ENCODE measurements at places on chromosomes 6 and 20.

GRCh38 chr20:49965781-49966305 is 16.9 kb upstream of the SNAI1 start:
- DNase-seq, result no peak

- DNase-seq, result no peak
Measured at GRCh38 chr6:32046450-32047083, 8.4 kb downstream of the CYP21A2 start.

DNA sequence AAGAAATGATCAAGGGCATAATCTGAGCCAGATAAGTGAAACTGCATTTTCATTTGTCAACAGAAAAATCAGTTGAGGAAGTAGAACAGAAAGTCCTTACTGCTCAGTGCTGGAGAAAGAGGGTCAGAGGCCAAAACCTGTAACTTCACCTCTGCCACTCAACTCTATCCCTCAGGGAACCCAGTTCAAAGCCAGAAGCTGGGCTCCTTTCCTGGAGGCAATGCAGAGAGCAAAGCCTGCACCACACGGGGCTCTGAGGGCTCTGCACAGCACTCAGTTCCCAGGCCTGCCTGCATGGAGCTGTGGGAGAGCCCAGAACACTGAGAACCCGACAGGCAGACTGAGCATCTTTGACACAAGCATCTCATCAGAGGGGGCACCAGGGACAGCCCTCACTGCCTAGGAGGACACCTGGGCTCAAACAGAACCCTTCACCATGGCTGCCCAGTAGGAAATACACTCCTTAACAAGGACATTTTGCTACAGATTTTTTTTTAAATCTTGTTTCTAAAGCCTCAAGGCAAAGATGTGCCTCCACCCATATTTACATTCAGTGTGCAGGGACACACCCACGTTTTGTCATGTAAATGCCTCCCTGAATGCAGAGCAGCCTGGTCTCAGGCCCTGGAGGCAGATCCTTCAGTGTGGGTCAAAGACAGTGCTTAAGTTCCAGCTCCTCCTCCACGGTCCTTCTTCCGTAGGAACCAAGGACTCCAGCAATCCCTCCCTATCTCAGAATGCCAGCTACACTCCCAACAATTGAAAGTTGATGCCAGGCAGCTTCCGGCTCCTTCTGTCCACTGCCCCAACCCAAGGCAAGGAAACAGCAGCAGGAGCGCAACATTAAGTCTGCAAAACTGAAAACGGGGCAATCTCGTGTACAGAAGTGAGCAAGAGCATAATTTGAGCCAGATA is 6.6 kb downstream of the RNASET2 start:
- DNase-seq, result no peak

GRCh38 chr20:39277185-39277584 is 315.0 kb downstream of the DHX35 start:
- no peak for DNase-seq

GRCh38 chr6:152338335-152339125 is 298.6 kb downstream of the SYNE1 start:
- DNase-seq, result peak; percentile 25

- DNase-seq, result peak; percentile 74
Measured at GRCh38 chr20:47278907-47279348, 77.6 kb downstream of the ZMYND8 start.

GRCh38 chr6:111780393-111780792 is 92.9 kb downstream of the FYN start:
- DNase-seq, result no peak

- DNase-seq, result no peak
Measured at GRCh38 chr6:44202332-44202971, 14.3 kb upstream of the MYMX start.

GRCh38 chr6:20885076-20885475 is 350.8 kb downstream of the CDKAL1 start:
- DNase-seq, result no peak

- peak; percentile 6 for DNase-seq
Measured at GRCh38 chr20:62186887-62187866, 4.3 kb downstream of the MTG2 start.

GRCh38 chr6:20182926-20183521 is 29.2 kb downstream of the MBOAT1 start:
- DNase-seq, result no peak

DNA sequence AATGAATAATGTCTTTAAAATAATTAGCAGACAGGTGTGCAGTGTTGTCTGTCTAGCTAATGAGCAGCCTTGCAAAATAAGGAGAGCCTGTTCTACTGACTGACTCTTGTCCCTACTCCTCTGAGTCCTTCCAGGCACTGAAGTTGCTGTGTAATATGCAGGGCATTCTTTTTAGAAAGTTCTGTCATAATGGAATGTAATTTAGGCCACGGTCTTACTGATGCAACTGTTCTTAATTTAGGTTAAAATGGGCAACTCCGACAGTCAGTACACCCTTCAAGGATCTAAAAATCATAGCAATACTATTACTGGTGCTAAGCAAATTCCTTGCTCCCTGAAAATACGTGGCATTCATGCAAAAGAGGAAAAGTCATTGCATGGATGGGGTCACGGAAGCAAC is 133.9 kb downstream of the TIAM2 start:
- no peak for DNase-seq

DNA sequence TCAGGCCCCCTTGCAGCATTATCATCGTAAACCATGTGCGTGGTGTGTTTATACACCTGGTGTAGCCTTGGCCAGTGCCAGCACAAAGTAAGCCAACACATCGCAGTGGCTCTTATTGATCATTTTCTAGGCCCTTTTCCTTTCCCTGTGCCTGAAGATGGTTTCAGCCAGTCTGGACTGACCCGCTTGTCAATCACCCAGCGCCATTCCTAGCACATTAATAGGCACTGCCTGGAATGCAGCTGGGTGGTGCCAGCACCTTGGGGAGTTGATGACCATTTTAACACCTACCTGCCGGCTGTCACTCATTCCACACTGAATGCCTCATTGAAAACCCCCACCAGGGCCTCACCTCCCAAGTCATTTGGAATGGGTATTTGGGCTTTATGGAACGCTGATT is 4.9 kb upstream of the UQCC2 start:
- no peak for DNase-seq

GRCh38 chr6:126300735-126301134 is 39.2 kb upstream of the CENPW start:
- no peak for DNase-seq

- DNase-seq, result no peak
Measured at GRCh38 chr6:46437671-46438221, 53.5 kb downstream of the RCAN2 start.

DNA sequence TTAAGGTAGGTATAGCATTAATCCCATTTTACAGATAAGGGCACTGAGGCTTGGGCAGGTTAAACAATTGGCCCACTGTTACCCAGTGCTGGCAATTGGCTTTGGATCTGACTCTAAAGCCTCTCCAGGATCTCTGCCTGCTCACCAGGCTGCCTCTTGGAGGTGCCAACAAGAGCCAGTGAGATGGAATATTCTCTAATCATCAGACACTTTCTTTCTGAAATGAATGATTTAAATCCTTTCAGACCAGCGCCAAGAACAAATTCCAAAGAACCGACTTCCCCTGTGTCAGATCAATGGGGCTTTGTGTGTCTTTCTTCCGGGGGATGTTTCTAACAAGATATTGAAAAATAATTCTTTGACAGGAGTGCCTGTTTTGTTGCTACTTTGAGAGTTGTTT is 23.6 kb downstream of the CYP39A1 start:
- DNase-seq, result no peak

DNA sequence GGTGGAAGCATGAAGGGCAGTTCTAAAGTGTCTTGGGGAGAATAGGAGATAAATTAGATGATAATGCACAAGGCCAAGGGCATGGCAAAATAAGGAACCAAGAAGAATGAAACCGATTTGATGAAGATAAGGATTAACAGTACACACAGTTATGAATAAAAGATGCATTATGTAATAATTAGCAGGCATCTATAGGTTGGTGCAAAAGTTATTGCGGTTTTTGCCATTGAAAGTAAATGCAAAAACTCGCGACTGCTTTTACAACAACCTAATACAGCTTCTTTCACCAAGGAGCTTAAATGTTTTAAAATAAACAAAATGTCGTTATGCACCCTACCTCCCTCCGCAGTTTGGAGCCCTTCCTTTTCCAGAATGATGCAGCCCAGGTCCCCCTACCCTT is 29.0 kb downstream of the MAS1 start:
- DNase-seq, result no peak

- peak; percentile 62 for DNase-seq
Measured at GRCh38 chr20:33401921-33402369, 626 bp upstream of the CDK5RAP1 start.

DNA sequence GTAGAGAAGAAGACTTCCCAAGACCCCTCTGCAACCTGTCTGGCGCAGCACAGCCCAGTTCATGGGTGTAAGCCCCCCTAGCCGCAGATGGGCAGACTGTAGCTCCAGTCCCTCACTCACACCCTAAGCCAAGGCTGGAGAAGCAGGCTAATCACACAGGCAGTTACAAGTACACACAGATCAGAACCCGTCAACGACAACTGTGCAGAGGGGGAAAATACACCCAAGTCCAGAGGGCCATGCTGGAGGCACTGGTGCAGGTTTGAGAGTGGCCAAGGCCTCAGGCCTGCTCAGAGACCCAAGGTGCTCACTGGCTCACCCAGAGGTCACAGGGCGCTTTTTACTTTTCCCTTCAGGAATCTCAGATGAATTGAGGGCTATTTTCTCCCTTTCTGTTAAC is 106.1 kb downstream of the NOL4L start:
- DNase-seq, result no peak

DNA sequence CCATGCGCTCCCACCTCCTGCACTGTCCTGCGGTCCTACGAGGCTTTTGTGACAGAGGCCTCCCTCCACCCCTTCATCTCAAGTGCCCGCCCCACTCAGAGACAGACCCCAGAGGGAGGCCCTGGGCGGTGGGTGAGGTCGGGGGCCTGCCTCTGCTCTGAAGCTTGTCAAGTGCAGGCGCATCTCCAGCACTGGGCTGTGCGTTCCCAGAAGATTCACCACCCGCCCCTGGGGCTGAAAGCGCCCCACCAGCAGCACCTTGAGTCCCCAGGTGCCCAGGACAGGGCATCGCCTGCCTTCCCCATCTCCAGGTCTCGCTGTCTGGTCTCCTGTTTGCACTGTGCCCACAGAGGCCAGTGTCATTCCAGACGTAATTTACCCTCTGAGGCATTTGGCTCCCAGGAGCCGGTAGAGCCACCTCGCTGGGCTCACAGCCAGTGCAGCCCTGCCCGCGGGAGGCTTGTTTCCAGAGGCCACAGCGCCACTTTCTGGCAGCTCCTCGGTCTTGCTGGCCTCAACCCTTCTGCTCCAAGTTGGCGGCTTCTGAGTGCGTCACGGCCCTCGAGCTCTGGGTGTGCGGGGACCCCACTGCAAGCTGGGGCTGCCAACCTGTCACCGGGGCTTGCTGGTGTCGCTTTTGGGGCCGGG is 191.1 kb downstream of the TAF4 start:
- no peak for DNase-seq

DNA sequence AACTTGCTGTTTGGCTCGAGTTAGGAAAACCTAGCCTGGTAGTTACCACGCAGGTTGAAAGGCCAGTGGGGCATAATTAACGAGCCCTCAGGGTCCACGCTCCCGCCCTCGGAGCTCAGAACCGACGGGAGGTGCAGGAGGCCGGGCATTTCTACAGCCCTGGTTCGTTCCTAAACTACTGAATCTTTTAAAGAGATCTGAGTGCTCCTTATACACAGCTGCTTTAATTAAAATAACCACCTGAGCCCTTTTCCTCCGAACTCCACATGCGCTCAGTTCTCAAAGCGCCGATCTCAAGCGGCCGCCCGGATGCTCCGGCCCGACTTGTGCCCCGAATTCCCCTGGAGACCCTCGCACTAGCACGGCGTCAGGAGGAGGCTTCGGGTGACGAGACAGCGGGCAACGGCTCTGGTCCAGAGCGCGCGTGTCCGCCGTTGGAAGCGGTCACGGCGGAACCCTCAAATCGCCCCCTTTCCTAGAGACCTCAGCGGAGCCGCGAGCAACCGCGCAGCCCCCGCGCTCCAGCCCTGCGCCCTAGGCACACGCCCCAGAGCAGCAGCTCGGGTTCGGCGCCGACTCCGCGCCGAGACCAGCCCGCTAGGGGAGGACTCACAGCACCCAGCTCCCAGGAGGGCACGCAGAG is 397 bp downstream of the WDR27 start:
- peak; percentile 41 for DNase-seq

- DNase-seq, result no peak
Measured at GRCh38 chr20:16477632-16478031, 95.6 kb downstream of the KIF16B start.

DNA sequence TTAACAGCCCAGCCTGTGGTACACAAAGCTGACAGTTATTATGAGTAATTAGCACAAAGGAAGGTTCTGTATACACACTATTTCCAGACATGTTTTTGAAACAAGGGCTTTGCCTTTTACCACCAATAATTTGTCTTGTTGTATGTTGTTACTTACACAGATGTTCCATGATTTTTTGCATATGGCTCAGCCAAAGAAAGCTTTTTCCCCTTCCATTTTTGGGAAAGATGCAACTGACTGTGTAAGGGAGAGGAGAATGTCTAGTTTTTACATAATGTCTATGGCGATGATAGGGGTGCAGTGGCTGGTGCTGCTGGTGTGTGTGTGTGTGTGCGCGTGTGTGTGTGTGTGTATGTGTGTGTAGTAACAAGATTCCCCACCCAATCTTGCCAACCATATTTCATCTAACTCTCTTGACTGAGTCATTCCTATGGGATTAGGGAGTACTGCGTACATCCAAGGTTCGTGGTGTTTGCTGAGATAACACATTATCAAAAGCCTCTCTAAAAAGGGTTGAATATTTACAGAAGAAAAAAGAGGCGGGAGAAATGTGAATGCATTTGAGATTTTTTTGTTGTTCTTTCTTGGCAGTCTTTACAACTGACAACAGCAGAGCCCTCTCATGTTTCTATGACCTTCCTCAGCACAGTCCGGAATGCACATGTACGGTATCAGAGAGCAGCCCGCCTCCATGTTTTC is 192.2 kb downstream of the GMPR start:
- DNase-seq, result no peak

- no peak for DNase-seq
Measured at GRCh38 chr6:94213226-94213625, 793.9 kb upstream of the EPHA7 start.

- no peak for DNase-seq
Measured at GRCh38 chr20:53298911-53299310, 294.7 kb downstream of the ZNF217 start.

GRCh38 chr20:58271606-58272351 is 37.7 kb upstream of the RAB22A start:
- no peak for DNase-seq

DNA sequence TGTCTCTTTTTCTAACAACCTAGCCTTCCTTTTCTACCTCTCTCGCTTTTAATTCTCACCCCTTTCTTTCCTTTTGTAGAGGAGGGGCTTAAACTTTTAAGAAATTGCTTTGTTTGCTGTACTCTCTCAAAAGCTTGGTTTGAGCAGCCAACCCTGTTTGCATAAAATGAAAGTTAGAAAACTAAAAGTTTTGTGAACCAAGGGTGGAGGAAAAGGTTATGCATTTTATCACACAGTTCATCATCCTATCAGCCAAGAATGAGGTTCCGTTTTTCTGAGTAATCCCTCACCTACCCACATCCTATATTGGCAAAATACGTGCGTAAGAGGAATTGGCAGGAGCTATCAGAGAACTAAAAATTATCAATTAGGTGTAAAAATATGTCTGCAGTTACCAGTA is 42.8 kb upstream of the LOC128125822 start:
- no peak for DNase-seq

- DNase-seq, result no peak
Measured at GRCh38 chr6:77097940-77098339, 365.4 kb downstream of the HTR1B start.

- no peak for DNase-seq
Measured at GRCh38 chr6:111813677-111814310, 59.5 kb downstream of the FYN start.
